Activated naive CD8-positive, alpha-beta T cell treated with anti-CD3 and anti-CD28 coated beads, Interleukin-2, amount 10 ng/mL, durations not matched to agents 7 days and 5 days (primary cell): ENCODE measurements at places on chromosomes 4 and X.

DNA sequence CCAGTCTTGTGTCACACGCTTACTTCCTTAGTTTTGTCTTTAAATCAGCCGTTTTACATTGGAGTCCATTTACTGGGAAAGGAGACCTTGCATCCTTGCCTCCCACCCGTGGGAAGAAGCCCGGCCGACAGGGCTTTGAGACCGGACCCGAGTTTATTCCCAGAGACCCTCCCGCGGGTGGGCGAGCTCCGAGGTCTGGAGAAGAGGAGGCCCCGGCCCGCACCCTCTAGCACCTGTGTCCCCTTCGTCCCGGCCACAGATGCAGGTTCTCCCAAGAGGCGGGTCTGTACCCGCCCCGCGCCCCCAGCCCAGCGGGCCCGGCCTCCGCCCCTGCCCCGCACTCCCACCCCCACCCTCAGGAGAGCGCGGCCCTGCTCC, 3.8 kb upstream of the SLC26A1 start:
- no peak for DNase-seq

GRCh38 chr4:186441502-186441901, 113.9 kb downstream of the MTNR1A start:
- no peak for DNase-seq

DNA sequence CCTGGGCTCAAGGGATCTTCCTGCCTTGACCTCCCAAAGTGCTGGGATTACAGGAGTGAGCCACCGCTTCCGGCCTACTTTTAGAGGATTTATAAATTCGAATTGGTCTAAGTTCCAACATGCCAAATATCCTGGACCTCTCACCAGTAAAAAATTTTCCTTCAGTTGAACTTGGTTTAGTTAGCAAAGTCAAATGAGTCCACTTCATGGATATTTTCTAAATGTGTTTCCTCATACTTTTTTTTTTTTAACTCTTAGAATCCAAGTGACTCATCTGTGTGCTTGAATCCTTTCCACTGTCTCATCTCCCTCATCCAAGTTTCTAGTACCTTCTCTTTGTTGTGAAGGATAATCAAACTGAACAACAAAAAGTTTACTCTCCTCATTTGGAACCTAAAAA, 49.7 kb downstream of the RBM47 start:
- no peak for DNase-seq

- no peak for DNase-seq
Observed at GRCh38 chrX:51456246-51456645, 40.1 kb downstream of the NUDT11 start.

- no peak for DNase-seq
Observed at GRCh38 chrX:68644861-68645260, 2.6 kb upstream of the STARD8 start.

- DNase-seq: no peak
Observed at GRCh38 chr4:98568941-98569663, 89.3 kb downstream of the TSPAN5 start.

DNA sequence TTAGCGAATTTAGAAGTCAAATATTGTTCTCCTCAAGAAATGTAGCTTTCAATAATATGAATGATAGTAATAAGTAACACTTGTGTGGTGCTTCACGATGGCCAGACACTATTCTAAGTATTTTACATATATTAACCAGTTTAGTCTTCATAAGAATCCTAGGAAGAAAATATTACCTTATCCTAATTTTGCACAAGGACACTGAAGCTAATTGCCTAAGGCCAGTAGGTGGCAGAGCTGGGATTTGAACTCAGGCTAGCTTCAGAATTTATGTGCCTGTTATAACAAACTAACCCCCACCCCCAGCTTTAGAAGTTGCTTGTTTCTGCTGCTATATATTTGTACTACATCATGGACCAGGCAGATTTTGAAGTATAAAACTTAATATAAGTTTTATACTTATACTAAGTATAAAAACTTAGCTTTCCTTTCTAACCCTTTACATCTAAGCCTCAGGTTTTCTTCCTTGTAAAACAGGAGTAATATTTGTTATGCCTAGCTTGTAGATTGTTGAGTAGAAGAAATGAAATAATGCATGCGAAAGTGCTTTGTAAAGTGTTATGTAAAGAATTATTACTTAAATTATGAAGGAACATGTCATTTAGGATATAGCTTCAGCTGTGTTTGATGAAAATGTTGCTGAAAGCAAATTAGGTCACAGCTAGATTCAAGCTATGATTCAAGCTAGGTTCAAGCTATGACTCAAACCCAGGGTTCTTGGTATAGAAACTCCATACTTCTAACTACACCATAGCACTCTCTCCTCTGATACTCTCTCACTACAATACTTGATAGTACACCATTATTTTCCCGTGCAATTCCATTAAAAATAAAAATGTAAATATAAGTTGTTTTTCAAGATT, 4.2 kb upstream of the CDS1 start:
- DNase-seq: no peak

- DNase-seq: no peak
Observed at GRCh38 chrX:96081891-96082290, 602.8 kb upstream of the DIAPH2 start.

DNA sequence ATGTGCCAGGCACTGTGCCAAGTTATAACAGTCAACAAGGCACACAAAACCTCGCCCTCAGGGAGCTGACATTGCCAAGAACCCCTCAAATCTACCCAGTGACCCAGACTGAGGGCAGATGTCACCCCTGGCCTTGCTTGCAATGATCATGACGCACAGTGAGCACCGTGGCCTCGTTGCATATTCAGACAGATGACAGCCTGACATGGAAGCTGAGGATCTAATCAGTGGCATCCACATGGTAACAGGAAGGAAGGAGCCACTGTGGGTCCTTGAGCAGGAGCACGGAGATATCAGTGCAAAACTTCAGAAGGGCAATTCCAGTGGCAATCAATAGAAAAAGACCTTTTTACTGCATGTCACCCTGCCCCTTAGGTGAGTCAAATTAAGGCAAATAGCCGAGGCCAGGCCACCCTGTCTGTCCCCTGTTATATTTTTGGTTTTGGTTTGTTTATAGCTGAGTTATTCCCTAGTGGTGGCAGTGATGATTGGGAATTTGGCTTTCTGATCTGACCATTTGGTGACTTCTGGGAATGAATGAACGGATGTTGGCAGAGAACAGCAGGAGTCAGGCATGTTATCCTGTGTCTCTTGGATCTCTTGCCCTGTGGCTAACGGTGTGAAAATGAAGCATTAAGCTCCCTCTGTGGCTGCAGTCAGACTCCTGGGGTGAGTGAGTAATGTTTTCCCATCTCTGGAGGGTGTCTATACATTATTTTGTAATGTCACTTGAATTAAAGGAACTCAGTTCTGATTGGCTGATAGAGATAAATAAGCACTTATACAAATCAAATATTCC, 20.4 kb downstream of the WDR13 start:
- no peak for DNase-seq

- DNase-seq: no peak
Observed at GRCh38 chrX:12903646-12904045, 2.8 kb upstream of the TLR8 start.

GRCh38 chrX:72126539-72127140, 5.1 kb downstream of the RTL5 start:
- DNase-seq: peak; percentile 77

DNA sequence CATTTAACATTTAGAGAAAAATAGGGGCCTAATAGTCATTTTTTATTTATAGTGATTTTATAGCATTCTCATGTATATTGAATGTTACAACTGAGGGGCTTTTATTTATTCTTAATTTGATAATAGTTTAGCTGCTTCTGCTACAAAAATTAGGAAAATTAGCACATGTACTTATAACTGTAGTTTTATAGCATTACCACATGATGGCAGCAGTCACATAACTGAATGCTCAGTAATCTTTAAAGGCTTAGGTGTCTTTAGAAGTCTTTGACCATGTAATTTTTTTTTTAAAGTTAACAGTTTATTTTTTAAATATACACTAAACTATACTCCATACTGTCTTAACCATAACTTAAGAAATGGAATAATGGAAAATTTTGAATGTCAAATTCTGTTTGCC, 136.6 kb downstream of the STAG2 start:
- no peak for DNase-seq

- no peak for DNase-seq
Observed at GRCh38 chr4:165437691-165438090, 58.9 kb downstream of the CPE start.

- DNase-seq: no peak
Observed at GRCh38 chrX:4004822-4005221, 291.4 kb upstream of the PRKX start.

GRCh38 chr4:25144870-25145481, 15.3 kb downstream of the SEPSECS start:
- no peak for DNase-seq

DNA sequence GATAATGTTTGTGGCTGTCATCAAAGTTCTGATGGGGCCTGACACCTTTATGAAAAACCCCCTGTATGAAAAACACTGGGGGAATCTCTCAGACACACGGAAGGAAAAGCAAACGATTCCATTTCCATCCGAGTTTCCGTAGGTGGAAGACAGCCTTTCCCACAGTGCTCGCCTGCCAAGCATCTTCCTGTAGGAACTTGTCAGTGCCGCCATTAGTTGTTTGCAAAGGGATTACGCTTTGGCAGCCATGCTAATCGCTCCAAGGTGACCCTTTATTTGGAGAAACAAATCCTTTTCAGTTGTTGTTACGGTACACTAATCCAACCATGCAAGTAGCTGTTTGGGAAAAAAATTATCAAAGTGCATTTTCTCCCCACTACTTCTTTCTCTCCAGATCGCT, 44.4 kb upstream of the STOX2 start:
- DNase-seq: no peak

- DNase-seq: no peak
Observed at GRCh38 chr4:115028682-115029410, 84.6 kb downstream of the NDST4 start.
